ENCODE measurements at places on chromosomes 5 and 9. TPM values are rescaled to one million over a fixed set of nuclear protein-coding genes. Genes with fewer than 3 reads are reported as not detected.

Gene SMIM33
- not detected for total RNA-seq

Gene KCNV2
- 1.2 TPM for total RNA-seq

Gene HMGXB3
- total RNA-seq = 26.2 TPM

Gene PCDHB12
- 1.2 TPM for total RNA-seq

Gene IL3
- total RNA-seq = not detected

Gene RNF145
- 50.2 TPM for total RNA-seq

Gene HRH2
- total RNA-seq = 3.4 TPM

Gene C5
- total RNA-seq = 59.5 TPM

Gene SYK
- total RNA-seq = 1.4 TPM

Gene DIAPH1
- 106 TPM for total RNA-seq

Gene ANKRD31
- 0.14 TPM for total RNA-seq

Gene ARL10
- total RNA-seq = 9.7 TPM

Gene PITX1
- 2.3 TPM for total RNA-seq

Gene SERF1B
- 46.1 TPM for total RNA-seq

Gene SHB
- total RNA-seq = 30.8 TPM

Gene ARID3C
- 0.80 TPM for total RNA-seq

Gene FOXD4L4
- 0.19 TPM for total RNA-seq

Gene C9orf50
- not detected for total RNA-seq

Gene PCDHGA8
- 3.0 TPM for total RNA-seq

Gene TNC
- total RNA-seq = 135 TPM

Gene POU5F2
- 0.43 TPM for total RNA-seq

Gene MLANA
- not detected for total RNA-seq

Gene VLDLR
- total RNA-seq = 38.7 TPM
